ENCODE measurements at places on chromosomes 12 and 14. TPM values are rescaled to one million over a fixed set of nuclear protein-coding genes. Genes with fewer than 3 reads are reported as not detected.
A peak's percentile ranks its signal among the peaks of the same experiment; 100 is the strongest.

GRCh38 chr12:121668750-121669520 is 519 bp downstream of the MORN3 start:
- DNase-seq = peak; percentile 28

GRCh38 chr12:6277982-6278438 is 32.5 kb upstream of the PLEKHG6 start:
- no peak for DNase-seq

The MARS1 gene
- 177 TPM for total RNA-seq

GRCh38 chr14:99318091-99318958 is 46.3 kb upstream of the BCL11B start:
- peak; percentile 29 for DNase-seq

GRCh38 chr14:89484051-89484844 is 67.2 kb upstream of the FOXN3 start:
- DNase-seq = no peak

The NR4A1 gene
- total RNA-seq = 4.6 TPM

The NEDD1 gene
- total RNA-seq = 38.8 TPM

The CMKLR1 gene
- total RNA-seq = not detected

The FGF23 gene
- total RNA-seq = not detected

The A2M gene
- total RNA-seq = 2,807 TPM

The ACRBP gene
- total RNA-seq = not detected

DNA sequence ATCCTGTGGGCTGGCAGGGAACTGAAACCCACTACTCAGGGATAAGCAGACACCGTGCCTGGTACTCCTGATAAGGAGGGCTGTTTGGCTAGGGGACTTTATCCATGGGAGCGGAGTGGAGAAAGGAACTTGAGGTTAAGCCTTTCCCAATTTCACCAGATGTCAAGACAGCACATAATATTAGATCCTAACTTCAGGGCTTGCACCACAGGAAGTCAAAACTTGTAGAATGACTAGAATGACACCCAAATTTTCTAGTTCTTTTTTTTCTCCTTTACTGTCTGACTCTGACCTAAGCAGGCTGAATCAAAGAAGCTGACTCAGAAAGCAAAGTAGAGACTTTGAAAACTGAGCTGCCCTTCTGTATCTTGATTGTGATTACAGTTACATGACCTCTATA is 7.1 kb upstream of the CGRRF1 start:
- DNase-seq = no peak
